ENCODE measurements at places on chromosomes 11 and 22.

GRCh38 chr22:49617866-49618676, 209.6 kb downstream of the BRD1 start:
- no peak for DNase-seq

DNA sequence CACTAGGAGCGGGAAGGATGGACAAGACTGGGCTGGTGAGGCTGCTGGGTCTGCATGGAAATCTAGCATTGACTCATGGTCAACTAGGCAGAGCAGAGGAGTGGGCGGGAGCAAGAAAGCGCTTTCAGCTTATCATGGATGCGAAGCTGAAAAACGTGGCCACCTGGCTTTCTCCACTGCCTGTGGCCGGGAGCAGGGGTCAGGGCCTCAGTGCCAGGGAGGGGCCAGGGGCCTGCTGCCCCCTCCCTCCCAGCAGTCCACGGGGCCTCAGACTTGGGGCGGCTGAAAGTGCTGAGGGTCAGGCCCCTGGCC, 45.5 kb downstream of the ALX4 start:
- DNase-seq: no peak

DNA sequence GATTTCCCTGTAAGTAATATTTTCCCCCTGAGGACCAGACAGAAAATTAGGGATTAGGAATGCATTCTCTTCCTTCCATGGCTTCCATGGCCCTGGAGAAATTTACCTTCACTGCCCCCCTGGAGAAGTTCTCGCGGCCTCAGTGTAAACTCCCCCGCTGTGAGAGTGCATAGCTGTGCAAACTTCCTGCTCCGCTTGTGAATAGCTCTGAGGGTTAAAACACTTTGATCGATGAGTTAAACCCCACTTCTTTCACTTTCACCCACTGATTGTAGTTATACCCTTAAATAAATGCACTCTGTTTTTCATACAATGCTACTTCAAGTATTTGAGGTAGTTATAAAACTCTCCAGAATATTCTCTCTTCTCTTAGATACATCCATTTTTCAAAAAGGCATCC, 190.8 kb downstream of the DSCAML1 start:
- DNase-seq: no peak

GRCh38 chr11:116519499-116519898, 253.3 kb downstream of the BUD13 start:
- DNase-seq: no peak
